LoVo (cell line): ENCODE measurements at places on chromosomes 2 and 18.

DNA sequence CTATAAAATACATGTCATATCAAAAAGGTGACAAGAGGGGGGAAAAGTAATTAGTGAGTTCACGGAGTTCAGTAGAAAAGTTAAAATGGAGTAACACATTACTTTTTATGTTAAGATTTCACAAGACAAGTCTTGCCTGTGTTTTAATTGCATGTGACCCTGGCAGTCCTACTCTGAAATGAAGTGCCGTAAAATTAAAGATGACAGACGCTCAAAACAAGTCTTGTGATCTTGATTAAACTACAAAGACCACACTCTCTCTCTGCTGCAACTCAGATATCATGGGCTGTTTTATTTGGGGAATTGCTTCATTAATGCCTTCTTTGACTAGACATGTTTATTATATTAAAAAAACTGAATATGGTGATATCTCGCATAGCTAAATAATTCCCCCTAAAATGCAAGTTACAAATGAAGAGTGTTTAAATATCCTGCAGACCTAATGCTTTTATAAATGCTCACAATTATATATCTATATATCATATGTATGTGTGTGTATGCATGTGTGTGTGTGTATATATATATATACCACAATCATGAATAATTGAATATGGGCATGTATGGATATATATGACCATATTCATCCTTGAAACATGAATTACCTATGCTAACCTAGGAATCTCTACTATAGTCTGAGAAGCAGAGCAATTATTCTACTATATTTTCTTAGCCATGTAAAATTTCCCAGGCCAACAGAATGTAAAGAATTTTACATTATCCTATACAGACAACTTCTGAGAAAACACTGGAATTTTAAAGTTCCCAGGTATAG lies 647.5 kb downstream of the ARHGAP15 start:
- DNase-seq: no peak

DNA sequence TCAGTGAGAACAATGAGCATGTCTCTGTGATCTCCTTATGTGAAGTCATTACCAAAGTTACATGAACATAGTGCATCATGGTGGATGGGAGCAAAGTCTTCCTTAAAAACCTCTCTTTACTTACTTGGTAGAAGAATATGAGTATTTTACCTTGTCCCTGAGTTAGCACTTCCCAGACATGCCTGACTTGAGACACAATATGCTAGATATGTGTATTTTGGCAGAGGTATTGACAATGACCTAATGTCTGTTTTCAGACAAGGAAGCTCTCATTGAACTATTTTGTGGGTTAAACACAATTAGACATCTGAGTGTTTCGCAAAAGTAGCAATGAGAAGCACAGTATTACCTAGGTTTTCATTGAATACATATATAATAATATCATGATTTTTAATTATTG lies 99.1 kb upstream of the MC4R start:
- DNase-seq: no peak

- no peak for DNase-seq
Measured at GRCh38 chr2:222776792-222777191, 84.0 kb upstream of the ACSL3 start.

- DNase-seq: no peak
Measured at GRCh38 chr2:20617081-20617575, 33.8 kb downstream of the HS1BP3 start.

DNA sequence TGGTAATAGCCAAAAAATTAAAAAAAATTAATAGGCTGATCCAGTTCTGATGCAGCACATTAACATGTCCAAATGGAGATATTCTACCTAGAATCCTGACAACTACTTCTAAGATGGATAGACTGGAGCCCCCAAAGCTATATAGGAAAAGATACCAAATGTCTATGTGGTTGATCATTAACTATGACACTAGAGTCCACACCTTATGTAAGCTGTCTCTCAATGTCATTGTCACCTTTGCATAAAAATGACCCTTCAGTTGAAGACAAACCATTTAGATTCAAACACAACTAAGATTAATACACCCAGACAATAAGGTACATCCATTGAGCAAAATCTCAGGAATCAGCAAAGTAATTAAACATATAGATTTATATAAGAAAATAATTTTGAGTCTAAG lies 14.6 kb downstream of the ZNF396 start:
- no peak for DNase-seq

- no peak for DNase-seq
Measured at GRCh38 chr2:86069091-86069685, 36.5 kb downstream of the POLR1A start.
